ENCODE measurements at places on chromosomes 2 and 18.

GRCh38 chr2:78780256-78780655 lies 245.2 kb upstream of the REG3G start:
- DNase-seq: peak; percentile 73

GRCh38 chr2:69683170-69683971 lies 39.8 kb upstream of the AAK1 start:
- peak; percentile 33 for DNase-seq

GRCh38 chr2:175234153-175234552 lies 52.6 kb upstream of the ATP5MC3 start:
- peak; percentile 30 for DNase-seq

GRCh38 chr2:60960706-60961105 lies 56.8 kb upstream of the PEX13 start:
- no peak for DNase-seq

GRCh38 chr2:14492920-14493503 lies 139.5 kb upstream of the LRATD1 start:
- peak; percentile 18 for DNase-seq

DNA sequence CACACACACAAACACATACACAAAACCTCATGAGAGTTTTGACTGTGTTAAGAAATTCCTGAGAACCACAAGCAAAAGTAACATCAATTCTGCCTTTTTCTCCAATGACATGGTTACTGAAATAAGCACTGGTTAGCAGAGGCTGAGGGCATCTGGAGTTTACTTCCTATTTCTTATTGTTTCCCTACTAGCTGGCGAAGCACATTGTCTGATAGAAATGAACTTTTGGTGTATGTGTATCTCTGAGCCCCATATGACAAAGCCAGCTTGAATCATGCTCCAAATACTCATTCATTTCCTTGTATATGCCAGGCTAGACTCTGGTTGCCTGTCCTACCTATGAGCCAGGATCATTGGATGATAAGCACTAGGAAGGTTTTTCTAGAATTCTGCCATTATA lies 203.1 kb downstream of the NCKAP5 start:
- DNase-seq: no peak

DNA sequence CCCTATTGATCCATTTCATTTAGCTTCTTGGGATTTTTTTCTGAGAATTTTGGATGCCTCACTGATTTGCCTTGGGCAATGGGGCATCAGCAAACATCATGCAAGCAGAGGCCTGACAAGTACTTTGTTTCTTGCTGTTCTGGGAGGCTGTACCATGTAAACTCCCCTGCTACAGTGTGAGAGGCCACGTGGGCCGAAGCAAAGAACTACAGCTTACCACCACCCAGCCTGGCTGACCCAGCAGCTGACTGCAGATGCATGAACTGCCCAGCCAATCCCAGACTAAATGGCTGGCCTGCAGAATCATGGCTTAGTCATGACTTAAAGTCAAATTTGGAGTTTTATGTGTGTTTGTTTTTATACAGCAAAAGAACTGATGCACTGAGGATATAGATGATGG lies 579.9 kb downstream of the CNTNAP5 start:
- no peak for DNase-seq

DNA sequence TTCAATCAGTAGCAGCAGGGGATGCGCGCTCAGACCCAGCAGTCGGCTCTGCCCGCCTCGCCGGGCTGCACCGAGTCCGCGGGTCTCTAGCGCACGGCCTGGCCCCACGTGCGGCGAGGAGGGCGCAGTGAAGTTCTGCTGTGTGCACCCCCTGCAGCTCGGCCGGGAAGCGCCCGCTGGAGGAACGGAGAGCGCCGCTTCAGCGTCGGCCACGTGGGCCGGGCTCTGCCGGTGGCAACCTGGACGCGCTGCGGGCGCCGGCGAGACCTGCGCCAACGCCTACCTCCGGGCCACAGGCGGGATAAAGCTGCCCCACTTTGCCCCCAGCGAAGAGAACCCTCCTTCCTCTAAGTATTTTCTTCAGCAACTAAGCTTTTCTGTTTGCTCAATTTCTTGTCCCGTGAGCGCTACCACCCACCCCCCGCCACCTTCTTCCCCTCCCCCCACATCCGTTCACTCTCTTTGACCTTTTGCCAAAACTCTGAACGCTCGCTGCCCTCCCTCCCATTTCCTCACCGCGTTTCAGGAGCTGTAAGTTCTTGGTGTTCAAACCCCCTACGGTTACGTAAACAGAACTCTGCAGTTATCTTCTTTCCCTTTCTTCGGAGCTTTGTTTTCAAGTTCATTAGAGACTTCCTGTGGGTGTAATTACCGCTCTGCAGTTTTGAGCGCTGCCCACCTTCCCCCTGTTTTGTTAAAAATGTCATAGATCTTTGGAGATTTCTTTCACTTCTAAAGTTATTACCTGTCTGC lies 42.6 kb upstream of the EDAR start:
- peak; percentile 69 for DNase-seq
